A549 (cell line): ENCODE measurements at places on chromosomes 16 and 17.

DNA sequence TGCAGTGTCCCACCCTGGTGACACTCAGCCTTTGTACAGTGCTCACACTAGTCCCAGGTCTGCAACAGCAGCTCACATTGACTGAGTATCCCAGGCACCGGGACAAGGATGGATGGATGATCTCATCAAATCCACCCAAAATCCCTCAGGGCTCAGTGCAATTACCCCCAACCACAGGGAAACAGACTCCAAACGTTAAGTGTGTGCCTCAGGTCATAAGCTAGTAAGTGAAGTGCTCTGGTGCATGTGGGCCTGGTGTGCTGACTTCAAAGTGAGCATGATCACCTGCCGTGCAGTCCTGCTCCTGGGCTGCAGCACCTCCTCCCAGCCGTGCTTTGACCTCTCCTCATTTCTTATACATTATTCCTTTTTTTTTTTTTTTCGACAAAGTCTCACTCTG lies 31.2 kb upstream of the CD300E start:
- no peak for DNase-seq

- no peak for DNase-seq
Measured at GRCh38 chr16:12639044-12639443, 164.6 kb downstream of the CPPED1 start.

DNA sequence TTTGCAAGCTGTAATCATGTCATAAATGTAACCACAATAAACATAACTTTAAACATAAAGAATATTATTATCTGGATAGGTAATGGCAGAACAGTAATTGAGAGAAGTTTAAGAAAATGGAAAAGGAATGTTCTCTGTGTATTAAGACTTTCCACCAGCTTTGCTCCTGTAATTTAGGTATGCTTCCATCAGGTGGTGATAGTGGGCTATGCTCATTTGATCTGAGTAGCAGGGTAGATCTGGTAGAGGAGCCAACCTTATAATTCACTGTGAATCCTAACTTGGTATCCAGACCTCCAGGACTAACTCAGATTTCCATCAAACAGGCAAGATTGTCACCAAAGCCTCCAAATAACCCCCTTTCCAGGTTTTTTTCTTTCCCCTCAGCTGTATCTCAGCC lies 137.9 kb upstream of the ZKSCAN2 start:
- no peak for DNase-seq

- no peak for DNase-seq
Measured at GRCh38 chr17:62920300-62920699, 45.7 kb upstream of the TANC2 start.

- DNase-seq, result peak; percentile 28
Measured at GRCh38 chr16:76900285-76901263, 290.4 kb upstream of the MON1B start.

DNA sequence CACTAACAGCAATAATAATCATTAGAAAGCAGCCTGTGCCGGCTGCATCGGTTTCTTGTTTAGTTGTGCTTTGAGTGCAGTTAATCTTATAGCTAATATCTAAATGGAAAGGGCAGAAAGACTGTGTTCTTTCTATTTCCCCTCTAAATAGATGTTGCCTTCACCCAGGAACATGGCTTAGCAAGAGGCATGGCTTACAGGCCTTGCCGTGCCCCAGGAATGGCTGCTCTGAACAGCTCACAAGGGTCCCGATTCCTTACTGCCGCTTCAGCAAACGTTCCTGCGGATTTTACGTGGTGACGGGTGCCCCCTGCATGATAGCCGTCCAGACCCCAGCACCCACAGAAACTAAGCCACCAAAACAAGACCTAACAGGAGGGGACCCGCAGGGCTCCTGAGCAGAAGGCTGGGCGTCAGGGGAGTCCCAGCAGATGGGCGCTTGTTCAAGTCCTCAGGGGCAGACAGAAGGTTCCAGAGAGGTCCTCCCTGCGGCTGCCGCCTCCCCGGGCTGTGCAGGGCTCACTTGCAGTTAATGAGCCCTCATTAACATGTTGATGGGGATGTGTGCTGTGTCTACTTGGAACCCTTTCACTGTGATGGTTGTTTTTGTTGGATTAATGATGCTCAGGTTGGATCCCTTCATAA lies 52.5 kb upstream of the ENPP7 start:
- no peak for DNase-seq
